ENCODE measurements at places on chromosomes 11 and 22. TPM values are rescaled to one million over a fixed set of nuclear protein-coding genes. Genes with fewer than 3 reads are reported as not detected.

Gene HPS5
- total RNA-seq = 19.2 TPM

Gene NAV2
- 12.3 TPM for total RNA-seq

DNA sequence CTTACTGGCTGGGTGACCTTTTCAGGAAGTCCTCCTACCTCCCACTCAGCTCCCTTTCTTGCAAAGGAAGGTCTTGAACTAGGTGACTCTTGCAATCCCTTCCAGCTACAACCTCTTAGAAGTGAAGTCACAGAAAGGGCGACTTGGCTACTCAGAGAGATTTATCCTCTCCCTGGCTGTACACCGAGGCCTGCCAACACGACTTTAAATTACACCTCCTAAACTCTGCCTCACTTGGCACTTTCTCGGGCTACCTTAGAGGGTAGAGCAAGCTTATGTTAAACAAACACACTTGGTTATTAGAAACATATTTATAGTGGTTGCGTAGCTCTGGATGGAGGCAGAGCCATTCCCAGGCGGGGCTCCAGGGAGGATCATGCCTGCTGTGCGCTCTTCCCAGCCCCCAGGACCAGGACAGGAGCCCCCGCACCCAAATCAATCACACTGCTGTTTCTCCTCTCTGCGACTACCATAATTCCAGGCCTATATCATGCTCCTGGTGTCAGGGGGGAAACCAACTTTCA, 358.4 kb downstream of the BUD13 start:
- no peak for DNase-seq

DNA sequence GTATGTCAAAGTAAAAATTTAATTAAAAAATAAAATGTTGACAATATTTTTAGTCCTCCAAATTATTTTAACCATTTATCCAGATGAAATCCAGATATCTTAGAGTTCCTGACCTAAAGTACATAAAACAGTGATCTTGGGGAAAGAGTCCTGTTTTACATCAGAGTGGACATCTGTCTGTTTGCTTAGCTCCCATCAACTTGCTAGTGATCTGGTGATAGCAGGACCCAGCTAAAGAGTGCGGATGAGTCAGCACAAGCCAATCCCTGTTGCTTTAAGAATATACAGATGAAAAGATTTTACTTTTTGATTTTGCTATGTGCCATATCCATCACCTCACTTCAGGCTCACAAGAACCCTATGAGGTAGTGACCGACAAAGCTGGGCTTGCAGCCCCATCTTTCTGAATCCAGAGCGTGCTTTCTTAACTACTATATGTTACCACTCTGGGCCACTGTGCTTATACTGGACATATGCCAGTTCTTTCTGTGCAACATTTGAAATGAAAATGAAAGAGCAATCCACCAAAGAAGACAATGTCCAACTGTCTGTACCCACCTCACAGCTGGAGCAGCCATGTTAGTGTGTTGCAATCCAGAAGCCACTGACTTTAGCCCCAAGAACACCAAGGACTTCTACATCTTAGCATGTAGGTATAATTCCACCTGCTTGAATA, 167.6 kb upstream of the SESN3 start:
- DNase-seq = no peak

GRCh38 chr11:84247926-84248325, 961.8 kb upstream of the CCDC90B start:
- no peak for DNase-seq
